ENCODE measurements at places on chromosomes 5 and 9.
A peak's percentile ranks its signal among the peaks of the same experiment; 100 is the strongest.

- DNase-seq: no peak
Measured at GRCh38 chr9:136629879-136630661, 32.6 kb upstream of the EGFL7 start.

- DNase-seq: no peak
Measured at GRCh38 chr5:153880106-153880505, 158.6 kb downstream of the FAM114A2 start.

DNA sequence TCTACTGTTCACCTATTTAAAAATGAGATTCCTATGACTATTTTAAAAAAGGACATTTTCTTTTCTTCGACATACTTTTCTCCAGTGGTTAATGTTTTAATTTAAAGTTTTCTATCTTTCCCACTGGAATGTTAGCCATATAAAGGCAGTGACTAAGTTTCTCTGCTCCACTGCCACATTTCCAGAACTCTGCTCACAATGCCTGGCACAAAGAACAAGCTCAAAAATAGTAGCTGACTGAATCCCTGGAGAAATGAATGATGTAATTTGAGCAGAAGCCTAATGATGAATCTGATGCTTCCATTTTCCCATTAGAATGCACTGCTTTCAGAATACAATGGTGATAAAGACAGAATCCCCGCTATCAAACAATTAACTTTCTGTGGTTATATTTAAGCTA is 817.8 kb downstream of the MTRR start:
- no peak for DNase-seq

DNA sequence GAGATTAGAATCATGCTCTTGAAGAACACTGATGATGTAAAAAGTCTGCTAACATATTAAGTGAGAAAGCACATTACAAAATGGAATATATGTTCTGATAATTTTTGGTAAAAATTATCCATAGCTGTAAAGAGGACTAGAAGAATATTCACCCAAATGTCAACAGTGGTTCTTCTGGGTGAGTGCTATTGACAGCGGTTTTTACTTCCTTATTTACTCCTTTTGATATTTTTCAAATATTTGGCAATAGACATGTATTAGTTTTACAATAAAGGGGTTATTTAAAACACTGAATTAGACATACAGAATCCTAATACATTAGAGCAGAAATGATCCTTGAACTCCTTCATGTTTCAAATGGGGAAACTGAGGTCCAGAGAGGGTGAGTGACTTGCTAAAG is 26.9 kb upstream of the MEGF9 start:
- DNase-seq: no peak

DNA sequence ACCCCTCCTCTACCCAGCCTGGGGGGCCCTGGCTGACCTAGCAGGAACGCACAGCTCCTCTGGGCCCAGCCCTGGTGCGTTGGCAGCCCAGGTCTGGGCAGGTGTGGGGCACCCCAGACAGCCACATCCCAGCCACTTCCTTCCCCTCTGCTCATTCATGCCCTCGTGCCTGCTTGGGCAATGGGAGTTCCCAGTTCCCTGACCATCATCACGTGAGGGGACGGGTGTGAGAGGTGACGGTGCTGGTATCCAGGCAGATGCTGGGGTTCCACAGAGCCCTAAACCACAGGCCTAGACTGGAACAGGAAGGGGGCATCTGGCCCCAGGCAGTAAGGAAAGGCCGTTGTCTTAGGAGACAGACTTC is 8.4 kb downstream of the RALGDS start:
- DNase-seq: no peak

DNA sequence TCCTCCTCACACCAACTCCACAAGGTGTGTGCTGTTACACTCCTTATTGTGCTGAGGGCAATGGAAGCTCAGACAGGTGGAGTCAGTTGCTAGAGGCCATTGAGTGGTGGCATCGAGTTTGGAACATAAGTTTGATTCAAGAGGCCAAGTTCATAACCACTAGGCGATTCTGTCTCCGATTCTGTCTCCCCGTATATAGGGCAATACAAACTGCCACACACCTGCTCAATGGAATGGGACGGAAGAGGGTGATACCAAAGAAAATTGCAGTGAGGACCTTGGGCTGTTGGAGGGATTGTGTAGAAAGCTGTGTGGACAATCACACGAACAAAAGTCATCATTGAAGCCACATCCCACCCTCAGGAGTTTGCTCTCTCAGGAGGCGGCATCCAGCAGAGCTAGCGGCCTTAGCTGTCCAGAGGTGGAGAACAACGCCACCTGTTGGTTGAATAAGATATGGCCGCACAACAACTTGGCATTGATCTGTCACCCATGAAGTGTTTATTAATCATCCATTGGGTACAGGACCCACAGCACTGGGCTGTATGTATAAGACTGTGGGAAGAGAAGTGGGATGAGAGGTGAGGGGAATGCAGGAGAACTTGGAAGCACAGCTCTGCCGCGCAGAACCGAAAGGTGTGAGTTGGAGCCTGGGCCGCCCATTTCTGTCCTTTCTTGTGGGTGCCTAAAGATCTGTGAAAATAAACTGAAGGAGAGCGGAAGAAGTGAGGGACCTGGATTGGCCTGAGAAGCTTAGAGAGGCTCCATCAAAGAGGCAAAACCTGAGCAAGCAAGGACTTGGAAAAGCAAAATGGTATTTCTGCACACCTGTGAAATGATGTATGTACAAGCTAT is 16.1 kb upstream of the NEUROG1 start:
- DNase-seq: no peak

GRCh38 chr9:132849185-132849706 is 28.8 kb downstream of the AK8 start:
- DNase-seq: no peak

DNA sequence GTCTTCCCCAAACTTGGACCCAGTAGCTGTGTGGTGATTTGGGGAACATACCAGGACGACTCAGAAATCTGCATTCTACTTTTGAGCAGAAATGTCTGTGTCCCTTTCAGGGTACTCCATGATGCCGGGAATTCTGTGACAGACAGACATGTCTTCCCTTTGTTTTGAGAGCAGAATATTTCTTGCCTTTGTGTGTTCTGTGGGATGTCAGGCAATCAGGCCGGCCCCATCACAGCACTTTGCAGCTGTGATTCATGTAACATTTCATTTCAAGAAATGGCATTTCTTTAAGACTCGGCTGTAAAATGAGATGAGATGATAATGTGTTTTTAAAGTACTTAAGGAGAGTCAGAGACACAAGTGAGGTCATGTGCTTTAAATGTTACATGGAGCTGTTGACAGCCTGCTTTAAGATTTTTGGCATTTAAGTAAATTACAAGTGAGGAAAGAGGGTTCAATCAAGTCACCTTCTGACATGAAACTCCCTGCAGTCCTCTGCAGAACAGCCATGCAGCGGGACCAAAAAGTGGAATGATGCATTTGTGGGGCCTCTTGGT is 98.7 kb downstream of the SLC28A3 start:
- no peak for DNase-seq

GRCh38 chr5:75648712-75649111 is 37.5 kb downstream of the ANKDD1B start:
- no peak for DNase-seq

DNA sequence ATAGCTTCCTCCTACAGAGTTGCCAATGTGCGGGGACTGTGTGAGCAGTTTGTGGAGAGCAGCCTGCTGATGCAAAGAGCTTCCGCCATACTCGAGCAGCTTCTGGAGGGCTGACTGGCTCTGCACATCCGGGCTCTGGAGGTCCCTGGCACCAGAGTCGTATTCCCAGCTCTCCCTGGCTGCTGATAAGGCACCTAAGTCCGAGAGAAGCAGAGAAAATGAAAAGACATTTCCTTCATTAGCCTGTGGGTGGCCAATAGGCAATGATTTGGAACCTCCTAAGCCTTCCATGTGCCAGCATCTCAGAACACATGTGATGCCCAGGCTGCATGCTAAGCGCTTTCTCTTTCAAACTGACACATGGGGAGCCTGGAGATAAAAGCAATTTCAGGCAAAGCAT is 94.3 kb downstream of the TSSK1B start:
- no peak for DNase-seq

- DNase-seq: no peak
Measured at GRCh38 chr9:6040077-6040476, 24.7 kb upstream of the RANBP6 start.

GRCh38 chr9:127162864-127163365 is 40.5 kb upstream of the ANGPTL2 start:
- no peak for DNase-seq

DNA sequence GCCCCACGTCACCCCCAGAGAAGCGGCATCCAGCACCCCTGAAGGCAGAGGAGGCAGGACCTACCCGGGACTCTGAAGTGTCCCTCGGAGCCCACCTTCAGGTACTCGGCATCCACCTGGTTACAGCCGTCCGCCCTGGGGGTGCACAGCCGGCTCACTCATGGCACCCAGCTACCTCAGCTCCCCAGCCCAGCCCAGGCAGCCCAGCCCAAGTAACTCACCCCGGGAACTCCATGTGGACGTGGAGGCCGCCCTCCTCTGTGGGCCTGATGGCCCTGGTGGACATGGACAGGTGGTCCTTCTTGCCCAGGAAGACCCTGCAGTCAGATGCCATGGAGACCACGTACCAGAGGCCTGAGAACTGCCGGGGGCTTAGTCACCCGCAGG is 676 bp downstream of the LCN15 start:
- no peak for DNase-seq

GRCh38 chr5:9878206-9878605 is 248.1 kb upstream of the TAS2R1 start:
- DNase-seq: no peak

- DNase-seq: no peak
Measured at GRCh38 chr9:2036844-2037243, 21.7 kb downstream of the SMARCA2 start.

- DNase-seq: no peak
Measured at GRCh38 chr9:126114409-126114760, 212.2 kb upstream of the MVB12B start.

DNA sequence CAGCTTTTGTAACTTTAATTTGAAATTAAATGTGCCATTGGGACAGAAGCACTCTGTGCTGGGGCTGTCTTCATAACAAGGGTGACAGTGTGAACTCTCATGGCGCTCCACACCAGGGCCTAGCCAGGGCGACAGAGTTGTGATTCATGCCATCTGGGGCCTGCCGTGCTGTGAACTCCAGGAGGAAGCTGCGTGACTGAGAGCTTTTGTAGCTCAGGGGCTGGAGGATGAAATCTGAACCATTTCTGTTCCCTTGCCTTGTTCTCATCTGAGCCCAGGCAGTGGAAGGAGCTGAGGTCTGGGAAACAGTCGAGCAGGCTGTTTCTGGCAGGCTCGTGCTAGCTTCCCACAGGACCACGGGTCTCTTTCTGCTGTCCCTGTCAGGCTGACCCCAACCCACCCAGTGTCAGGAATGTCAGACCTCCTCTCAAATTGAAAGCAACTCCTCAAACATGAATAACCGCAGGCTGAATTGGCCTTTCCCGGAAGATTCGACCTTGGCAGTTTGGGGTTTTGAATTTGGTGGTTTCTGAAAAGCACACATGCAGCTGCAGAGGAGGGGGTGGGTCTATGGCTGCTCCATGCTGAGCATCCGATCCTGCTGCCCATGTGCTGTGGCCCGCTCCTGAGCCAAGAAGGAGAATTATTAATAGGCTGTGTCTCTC is 69.2 kb upstream of the RPS23 start:
- DNase-seq: no peak

DNA sequence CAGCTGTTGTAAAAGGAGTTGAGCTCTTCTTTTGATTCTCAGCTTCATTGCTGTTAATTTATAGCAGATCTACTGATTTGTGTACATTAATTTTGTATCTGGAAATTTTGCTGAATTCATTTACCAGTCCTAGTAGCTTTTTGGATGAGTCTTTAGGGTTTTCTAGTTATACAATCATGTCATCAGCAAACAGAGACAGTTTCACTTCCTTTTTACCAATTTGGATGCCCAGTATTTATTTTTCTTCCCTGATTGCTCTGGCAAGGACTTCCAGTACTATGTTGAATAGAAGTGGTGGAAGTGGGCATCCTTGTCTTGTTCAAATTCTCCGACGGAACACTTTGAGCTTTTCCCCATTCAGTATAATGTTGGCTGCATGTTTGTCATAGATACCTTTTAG is 398.9 kb upstream of the POU5F2 start:
- no peak for DNase-seq

DNA sequence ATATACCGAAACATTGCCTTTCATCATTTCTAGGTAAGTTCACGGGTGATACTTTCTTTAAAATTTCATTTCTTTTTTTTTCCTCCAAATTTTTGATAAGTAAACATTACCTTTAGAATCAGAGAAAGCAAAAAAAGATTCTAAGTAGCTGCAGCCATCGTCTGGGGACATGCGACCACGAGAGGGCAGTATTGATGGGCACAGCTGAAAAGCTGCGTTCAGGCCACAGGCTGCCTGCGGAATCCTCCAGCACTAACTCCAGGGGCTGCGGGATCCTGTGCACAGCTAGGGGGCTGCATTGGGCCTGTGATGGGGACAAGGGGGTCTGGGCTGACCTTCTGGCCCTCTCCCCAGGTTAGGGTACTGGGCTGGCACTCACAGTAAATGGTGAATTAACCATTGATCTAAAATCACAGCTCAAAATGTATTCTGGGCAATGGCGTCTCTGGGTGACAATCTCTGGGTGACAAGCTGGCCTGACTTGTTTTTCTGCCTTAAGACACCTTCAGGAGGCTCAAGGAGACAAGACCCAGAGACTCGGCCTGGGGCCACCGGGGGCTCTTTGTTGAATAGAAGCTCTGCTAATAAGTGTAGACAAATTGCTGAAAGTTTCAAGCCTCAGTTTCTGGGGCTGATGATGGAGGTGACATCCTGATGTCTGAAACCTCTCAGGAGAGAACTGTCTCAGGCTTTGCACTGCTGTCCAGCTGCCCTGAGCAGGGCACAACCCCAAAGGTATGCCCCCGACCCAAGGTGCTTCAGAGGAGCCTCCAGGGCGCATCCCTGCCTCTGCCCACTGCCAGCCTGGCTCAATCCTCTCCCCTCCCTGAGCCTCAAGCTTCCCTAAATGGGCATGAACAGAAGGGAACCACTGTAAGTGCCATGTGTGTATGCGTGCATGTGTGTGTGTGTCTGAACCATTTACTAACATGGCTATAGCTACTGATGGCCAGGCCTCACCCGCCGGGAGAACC is 44.3 kb upstream of the SARDH start:
- DNase-seq: peak; percentile 20

- DNase-seq: no peak
Measured at GRCh38 chr5:161804263-161804662, 43.7 kb upstream of the GABRA1 start.

- DNase-seq: no peak
Measured at GRCh38 chr9:133894377-133895321, 97.5 kb downstream of the VAV2 start.

- no peak for DNase-seq
Measured at GRCh38 chr9:111992523-111992922, 95.9 kb downstream of the UGCG start.

DNA sequence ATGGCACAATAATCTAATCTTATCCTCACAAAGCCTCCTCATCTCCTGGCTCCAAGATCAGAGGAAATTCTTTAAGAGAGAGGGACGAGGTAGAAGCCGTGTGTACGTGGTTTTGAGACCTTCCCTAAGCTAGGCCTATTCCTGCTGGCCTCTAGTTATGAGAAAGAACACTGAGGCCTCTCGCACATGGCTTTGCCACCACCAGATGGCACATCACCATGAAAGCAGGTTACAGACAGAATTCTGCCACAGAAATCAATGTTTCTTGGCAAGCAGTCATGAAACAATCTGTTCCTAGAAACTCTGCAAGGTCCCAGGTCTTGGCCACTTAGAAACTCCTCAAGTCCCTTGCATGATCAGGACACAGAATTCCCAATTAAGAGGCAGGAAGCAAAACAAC is 268.2 kb upstream of the TAS2R1 start:
- no peak for DNase-seq

Measured in stimulated activated CD8-positive, alpha-beta memory T cell treated with anti-CD3 and anti-CD28 coated beads, Interleukin-4, amount 100 ng/mL, for 1 hour (primary cell).